ENCODE measurements at places on chromosomes 4 and X.

DNA sequence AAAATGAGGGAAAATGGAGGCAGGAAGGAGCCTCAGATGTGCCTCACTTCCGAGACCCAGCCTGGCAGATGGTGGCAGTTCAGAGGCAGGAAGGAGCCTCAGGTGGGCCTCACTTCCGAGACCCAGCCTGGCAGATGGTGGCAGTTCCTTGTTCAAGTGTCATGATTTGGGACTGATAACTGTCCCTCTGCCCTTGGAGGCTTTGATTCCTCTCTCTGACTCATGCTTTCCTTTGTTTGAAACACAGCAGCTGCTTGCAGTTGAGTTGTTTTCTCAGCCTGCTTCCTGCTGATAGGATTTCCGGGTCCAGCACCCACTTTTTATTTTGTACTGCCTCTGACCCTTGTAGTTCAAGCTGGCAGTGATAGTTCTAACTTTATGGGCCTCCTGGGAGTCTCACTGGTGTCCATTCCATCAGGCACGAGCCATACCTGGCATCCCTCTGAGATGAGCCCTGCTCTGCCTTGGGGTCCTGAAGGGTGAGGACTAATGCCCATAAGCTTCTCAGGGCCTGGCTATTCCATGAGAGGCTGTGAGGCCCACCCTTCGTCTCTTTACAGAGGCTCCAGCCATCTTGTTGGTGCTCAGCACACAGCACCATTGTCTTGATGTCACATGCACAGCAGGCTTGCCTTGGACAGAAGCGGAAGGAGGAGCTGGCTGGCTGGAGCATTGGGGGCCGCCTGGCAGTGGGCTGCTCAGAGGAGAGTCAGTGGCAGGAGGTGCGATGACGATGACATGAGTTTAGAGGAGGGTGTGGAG, 13.0 kb downstream of the RGS12 start:
- no peak for DNase-seq

GRCh38 chrX:49809891-49810632, 19.0 kb upstream of the PAGE4 start:
- DNase-seq = no peak

- no peak for DNase-seq
Observed at GRCh38 chrX:148540671-148541583, 40.5 kb downstream of the AFF2 start.

DNA sequence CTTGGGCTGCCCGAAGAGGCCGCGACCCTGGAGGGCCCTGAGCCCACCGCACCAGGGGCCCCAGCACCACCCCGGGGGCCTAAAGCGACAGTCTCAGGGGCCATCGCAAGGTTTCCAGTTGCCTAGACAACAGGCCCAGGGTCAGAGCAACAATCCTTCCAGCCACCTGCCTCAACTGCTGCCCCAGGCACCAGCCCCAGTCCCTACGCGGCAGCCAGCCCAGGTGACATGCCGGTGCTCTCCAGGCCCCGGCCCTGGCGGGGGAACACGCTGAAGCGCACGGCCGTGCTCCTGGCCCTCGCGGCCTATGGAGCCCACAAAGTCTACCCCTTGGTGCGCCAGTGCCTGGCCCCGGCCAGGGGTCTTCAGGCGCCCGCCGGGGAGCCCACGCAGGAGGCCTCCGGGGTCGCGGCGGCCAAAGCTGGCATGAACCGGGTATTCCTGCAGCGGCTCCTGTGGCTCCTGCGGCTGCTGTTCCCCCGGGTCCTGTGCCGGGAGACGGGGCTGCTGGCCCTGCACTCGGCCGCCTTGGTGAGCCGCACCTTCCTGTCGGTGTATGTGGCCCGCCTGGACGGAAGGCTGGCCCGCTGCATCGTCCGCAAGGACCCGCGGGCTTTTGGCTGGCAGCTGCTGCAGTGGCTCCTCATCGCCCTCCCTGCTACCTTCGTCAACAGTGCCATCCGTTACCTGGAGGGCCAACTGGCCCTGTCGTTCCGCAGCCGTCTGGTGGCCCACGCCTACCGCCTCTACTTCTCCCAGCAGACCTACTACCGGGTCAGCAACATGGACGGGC, 579 bp downstream of the ABCD1 start:
- DNase-seq = no peak

GRCh38 chr4:3302173-3302785, 9.5 kb downstream of the RGS12 start:
- DNase-seq = no peak

DNA sequence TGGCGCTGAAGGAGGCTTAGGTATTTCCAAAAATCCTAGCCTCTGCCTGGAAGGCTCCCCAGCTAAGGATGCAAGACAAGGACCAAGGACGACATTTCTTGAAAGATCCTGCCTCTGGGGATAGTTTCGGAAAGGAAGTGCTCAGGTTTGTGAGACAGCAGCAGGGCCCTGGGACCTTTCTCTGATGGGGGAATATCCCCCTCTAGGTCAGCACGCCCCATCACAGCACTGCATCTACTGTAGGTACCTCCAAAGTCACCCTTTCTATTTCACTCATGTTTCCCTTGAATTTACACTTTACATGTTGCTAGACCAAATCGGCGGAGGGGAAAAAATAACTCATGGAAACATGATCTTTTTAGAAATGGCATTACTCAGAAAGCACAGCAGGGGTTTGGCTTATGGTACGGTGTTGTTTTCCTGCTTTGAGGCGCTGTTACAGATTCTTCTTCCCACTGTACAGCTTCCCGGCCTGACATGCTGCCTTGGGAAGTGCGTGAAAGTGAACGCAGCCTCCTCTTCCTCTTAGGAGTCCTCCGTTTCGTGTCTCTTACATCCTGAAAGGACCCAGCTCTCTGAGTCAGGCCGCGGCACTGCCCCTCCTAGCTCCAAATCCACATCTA, 77.2 kb upstream of the DHRSX start:
- no peak for DNase-seq

- DNase-seq = no peak
Observed at GRCh38 chr4:2025817-2026216, 17.0 kb upstream of the NELFA start.

DNA sequence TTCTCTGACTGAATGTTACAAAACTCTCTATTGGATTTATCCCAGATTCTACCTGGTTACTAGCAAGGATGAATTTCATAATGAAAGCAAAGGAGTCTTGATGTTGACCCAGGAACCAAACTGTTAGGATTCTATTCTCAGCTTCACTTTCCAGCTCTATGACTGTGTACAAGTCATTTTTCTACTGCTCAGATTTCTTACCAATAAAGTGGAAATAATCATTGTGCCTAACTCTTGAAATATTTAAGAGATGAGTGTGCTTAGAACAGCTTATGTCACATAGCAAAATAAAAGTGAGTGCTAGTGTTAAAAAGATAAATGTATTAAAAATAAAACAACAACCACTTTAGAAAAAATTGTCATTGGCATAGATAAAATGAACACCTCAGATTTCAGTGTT, 45.6 kb downstream of the EPHA5 start:
- no peak for DNase-seq
